8988T (cell line): ENCODE measurements at places on chromosomes 11 and 22.
A peak's percentile ranks its signal among the peaks of the same experiment; 100 is the strongest.

- no peak for DNase-seq
Observed at GRCh38 chr11:92154110-92154509, 70.5 kb upstream of the FAT3 start.

GRCh38 chr22:47796128-47796908 lies 1033.9 kb downstream of the TBC1D22A start:
- no peak for DNase-seq

DNA sequence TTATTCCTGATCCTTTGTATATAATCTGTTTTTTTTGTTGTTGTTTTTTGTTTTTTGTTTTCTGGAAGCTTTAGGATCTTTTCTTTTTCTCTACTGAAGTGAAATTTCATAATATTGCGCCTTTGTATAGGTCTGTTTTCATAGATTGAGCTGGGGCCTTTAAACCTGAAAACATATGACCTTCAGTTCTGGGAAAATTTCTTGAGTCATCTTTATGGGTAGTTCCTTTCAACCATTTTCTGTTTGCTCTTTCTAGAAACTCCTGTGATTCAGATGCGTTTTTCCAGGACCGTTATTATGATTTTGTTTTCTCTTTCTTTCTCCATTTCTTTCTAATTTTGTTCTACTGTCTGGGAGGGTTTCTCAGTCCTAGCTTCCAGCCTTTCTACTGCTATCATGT lies 43.7 kb downstream of the BSX start:
- DNase-seq = no peak

DNA sequence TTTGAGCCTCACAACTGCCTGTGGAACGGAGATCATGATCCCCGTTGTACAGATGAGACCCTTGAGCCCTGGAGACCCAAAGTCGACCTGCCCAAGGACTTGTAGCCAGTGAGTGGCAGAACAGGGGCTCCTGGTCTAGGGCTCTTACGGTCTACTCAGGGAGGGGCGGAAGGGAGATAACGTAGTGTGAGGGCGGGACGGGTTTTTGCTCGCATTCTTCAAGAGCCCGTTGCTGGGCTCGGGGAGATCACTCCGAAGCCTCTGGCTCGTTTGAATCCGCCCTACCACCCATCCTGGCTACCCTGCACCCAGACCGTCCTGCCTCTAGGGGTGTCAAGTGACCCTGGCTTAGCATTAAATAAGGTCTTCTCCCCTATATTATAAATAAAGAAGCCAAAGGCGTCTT lies 639 bp downstream of the CRY2 start:
- peak; percentile 42 for DNase-seq

DNA sequence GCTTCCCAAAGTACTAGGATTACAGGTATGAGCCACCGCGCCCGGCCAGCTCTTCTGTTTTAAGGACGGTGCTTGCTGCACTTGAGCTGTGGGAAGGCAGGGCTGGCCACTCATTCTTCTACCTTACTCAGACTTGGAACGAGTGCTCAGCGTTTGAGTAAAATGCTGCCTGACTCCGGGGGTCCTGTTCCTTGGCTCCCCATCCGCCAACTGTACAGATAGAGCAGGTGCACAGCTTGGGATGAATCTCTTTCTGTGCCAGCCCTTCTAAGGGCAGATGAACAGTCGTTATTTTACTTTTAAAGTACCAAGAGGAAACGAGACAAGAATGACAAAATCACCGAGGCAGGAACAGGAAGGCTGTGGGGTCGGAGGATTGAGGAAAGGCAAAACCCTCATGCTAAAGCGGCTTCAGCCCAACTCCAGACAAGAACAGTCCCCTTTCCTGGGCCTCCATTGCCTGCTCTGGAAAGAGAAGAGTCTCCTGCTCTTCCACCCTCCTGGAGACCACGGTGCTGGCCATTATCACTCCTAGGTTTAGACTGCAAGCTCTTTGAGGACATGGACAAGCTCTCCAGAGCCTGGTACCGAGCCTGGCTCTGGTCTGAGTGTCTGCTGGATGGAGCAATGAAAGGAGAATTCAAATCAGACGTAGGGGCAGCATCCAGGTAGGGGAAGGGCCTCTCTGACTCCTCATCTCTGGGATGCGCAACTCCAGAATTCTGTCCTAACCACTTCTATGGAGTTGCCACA lies 1.1 kb upstream of the SUN2 start:
- no peak for DNase-seq

DNA sequence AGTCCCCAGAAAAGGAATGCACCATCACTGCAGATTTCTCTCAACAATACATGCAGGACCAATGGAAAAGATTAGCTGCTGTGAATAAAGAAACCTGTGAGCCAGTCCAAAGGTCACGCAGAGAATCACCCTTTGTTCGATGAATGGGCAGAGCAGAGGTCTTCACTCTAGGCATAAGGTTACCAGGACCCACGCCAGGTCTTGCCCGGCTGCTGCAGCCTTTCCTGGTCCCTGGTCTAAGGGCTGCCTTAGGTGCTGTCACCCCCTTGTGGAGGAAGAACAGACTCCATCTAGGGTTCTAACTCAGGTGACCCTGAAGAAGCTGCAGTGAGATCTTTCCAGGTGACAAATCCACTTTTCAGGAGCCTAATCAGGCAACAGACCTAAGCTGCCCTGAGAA lies 29.0 kb upstream of the NAP1L4 start:
- peak; percentile 75 for DNase-seq

DNA sequence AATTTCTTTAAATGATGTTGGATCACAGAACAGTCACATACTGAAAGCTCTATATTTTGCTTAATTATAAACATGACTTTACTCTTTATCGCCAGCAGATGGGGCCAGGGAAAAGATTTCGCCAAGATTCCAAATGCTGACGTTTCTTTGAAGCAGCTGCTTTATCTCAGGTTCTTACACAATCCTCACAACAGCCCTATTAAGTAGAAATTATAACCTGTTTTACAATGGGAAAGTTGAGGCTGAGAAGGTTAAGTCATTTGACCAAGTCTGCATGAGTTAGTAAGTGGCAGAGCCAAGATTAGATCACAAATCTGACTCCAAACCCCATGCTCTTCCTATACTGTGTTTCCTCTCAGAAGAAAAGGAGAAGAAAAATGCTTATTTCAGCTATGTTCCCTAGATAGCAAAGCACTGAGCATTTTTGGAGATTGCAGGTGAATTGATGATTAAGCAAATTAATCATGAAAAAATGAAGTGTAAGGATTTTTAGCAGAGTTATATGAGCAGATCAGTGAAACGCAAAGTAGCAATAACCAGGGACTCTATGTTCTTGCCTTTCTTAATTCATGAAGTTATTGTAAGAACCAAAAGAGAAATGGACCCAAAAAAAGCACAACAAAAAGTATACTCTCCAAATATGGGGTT lies 79.0 kb downstream of the AASDHPPT start:
- DNase-seq = peak; percentile 10

DNA sequence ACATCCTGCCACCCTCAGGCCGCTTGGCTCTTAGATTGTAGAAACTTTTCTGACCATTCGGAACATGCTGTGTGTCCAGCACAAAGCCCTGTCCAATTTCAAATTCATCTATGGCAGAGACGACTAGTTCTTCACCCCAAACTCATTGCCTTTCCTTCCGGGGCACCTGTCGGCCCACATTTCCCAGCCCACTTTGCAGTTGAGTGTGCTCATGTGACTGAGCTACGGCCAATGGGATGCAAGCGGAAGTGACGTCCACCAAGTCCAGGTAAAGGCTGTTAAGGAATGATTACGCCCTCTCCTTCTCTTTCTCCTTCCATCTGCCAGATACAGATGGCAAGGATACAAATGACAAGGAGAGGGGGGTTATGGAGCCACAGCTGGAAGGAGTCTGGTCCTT lies 32.5 kb downstream of the SYT13 start:
- DNase-seq = no peak
